ENCODE measurements at places on chromosomes 13 and 19.

GRCh38 chr19:46284635-46285034 is 12.2 kb upstream of the HIF3A start:
- DNase-seq = no peak

GRCh38 chr19:4508698-4509097 is 9.6 kb downstream of the PLIN4 start:
- DNase-seq = no peak

DNA sequence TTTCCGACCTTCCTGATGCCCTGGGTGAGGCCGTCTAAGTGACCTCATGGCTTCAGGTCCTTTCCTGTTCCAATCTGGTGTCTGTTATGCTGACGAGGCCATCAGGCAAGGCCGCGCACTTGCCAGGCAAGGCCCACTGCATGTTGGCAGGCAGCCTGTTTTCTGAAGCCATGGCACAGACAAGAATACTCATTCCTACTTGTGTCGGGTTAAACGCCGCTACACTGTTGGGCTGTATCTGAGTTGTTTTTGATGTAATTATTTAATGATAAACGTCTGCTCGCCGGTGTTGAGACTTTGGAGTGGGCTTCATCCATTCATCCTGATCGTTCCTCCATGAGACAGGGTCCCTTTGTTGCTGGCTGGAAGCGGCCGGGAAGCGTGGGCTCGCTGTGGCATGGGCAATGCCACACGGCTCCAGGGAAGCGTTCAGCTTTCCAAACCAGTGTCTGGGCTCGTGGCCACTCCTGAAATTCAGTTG is 92.1 kb downstream of the ATP11A start:
- no peak for DNase-seq

DNA sequence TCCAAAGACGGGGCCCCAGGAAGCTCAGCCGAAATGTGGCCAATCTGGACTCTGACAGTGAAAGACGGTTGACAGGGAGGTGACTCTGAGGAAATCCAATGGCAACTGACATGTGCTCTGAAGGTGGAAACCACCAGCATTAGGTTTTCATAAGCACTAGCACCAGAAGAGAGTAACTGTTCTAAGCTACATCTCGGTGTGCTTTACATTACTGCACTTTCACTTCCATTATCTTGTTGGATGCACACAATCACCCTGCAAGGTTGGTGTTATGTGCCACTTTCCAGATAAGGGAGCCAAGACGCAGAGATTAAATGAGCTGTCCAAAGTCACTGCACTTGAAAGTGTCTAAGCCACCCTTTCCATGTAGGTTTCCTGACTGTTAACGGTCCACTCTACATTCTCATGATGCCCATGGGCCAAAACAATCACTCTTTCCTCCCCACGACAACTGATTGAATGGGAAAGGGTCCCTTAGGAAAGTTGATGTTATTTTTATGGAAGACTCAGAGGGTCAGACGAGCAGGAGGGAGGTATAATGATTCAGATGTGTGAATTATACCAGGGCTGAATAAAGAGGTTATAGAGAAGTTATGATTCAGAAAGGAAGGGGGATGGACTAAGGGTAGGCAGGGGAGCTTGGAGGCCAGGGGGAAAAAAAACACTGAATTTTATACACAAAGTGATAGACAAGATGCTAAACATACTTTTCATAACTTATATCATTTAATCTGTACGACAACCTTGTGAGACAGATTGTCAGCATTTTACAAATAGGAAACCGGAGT is 52.8 kb downstream of the RUBCNL start:
- DNase-seq = no peak

DNA sequence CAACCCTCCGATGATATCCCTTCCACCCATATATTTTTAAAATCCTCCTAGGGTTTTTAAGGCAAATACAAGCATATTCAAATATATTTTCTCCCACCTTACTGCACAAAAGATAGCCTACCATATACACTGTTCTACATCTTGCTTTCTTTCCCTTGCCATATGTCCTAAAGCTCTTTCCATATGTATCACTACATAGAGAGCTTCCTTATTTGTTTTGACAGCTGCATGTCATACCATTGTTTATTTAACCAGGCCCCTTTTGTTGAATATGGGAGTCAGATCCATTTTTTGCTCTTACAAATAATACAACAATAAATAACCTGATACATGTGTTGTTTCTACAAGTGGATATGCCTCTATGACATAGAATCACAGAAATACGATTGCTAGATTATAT is 32.8 kb upstream of the WDFY2 start:
- DNase-seq = no peak

DNA sequence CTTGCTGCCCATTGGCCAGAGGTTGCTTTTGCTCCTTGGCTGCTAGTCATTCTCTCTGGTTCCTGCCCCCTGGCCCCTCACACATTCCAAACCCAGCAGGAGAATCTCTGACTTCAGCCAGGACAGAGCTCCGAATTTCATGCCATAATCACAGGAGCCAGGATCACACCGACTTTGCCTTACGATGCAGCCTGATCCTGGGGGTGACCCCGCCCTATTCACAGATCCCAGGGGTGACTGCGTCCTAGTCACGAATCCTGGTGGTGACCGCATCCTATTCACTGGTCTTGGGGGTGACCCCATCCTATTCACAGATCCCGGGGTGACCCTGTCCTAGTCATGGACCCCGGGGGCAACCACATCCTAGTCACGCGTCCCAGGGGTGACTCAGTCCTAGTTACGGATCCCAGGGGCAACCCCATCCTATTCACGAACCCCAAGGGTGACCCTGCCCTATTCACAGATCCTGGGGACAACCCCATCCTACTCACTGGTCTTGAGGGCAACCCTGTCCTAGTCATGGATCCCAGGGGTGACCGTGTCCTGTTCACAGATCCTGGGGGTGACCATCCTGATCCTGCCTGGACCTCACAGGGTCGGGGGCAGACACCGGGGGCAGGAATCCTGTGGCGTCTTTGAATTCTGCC is 7.4 kb upstream of the TEX29 start:
- no peak for DNase-seq

DNA sequence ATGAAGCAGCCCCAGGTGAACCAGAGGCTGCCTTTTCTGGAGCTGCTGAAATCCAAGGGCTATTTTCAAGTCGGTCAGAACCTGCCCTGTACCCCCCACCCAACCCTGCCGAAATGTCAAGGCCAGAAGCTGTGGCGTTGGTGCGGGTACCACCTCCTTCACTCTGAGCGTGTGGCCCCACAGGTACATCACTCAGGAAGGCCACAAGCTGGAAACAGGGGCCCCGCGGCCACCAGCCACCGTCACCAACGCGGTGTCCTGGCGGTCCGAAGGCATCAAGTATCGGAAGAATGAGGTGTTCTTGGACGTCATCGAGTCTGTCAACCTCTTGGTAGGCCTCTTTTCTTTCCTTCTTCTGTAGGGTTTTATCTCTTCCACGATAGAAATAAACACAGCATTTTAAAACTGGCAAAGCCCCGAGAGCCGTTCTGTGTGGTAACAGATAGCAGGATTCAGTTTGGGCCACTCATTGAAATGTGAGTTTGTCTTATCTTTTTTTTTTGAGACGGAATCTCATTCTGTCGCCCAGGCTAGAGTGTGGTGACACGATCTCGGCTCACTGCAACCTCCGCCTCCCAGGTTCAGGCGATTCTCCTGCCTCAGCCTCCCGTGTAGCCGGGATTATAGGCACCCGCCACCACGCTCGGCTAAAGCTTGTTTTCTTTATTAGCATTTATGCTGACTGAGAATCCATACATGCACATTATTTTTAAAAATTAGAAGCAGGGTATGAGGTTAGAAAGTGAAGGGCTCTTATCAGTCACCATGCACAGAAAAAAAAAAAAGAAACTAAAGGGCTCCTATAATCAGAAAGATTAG is 11.3 kb downstream of the AP1M1 start:
- no peak for DNase-seq

- DNase-seq = no peak
Observed at GRCh38 chr13:85386424-85386823, 412.8 kb downstream of the SLITRK6 start.

GRCh38 chr13:112996671-112997091 is 27.7 kb downstream of the MCF2L start:
- DNase-seq = no peak

GRCh38 chr19:46426035-46426505 is 2.7 kb downstream of the PNMA8C start:
- DNase-seq = no peak

DNA sequence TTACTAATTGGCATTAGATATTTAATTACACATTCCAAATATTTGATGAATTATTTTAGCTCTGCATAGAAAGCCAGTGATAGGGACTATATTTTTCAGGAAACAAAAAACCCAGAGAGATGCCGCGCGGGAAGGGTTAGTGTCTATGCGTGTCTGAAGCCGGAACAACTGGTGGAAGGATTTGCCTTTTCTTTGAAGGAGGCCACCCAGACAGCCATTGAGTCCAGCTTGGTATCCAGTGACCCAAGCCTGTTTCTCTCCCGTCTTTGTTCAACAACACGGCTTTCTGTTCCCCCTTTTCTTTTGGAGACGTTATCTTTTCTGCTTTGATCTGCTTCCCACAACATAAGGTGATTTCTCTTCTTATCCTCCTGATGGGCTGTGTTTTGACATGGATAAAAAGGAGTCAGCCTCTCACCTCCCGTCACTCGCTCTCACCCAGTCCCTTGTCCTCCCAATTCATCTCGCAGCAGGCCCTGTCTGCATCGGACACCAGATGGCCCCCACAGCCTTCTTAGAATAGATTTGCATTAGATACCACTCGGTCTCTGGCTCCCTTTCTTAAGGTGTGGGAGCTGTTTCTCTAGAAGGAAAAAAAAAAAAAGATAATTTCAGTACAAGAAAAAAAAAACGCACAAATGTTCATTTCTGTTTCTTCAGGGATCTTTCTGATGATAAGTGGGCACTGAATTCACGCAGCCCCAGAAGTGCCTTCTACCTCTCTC is 361.8 kb downstream of the ZNF536 start:
- DNase-seq = no peak

- DNase-seq = no peak
Observed at GRCh38 chr13:23427342-23427843, 6.1 kb downstream of the SACS start.

DNA sequence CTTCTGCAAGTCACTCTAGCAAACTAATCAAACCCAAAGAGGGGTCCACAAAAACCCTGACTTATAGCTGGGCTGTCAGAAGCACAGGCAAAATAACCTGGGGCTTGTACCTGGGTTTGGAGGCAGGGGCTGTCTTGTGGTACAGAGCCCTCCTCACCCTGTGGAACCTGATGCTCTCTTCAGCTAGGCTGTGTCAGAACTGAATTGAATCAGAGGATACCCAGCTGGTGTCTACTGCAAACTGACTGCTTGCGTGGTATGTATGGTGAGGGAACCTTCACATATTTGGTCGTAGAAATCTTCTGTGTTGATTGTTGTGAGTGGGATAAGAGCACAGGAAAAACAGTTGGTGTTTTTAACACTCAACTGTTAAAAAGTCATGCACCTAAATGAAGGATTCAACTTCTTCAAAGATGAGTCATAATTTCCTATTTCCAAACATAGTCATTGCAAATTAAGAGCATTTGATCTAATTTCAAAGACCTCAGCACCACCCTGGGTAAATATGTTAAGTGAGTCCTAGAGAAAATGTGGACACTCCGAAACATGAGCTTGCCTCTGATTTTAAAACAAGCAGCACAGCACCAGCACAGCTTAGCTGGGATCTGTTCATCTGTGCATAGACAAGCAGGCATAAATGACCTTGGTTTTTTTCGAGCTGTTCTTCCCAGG is 840.2 kb downstream of the UQCRFS1 start:
- DNase-seq = no peak

- DNase-seq = no peak
Observed at GRCh38 chr19:2846180-2846894, 5.1 kb downstream of the ZNF555 start.

- no peak for DNase-seq
Observed at GRCh38 chr19:18437491-18438330, at the start of gene ISYNA1. Gene ISYNA1 (minus strand): TSS chr19:18438133. CDS start chr19:18437979, 154 bp downstream.

DNA sequence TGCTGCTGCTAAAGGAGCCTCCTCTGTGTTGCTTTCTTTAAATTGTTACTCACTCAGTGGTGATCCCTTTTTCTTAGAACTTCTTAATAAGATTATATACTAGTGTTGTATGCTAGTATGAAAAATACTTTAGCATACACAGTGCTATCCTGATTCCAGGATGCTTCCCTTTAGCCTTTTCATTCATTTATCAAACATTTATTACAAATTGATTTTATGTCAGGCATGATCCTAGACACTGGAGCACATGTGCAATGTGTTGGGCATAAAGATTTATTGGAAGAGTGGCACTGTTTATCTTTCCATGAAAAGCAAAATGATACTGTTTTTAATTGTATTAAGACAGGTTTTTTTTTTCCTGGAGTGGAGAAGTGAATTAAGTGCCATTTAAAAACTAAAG is 249.6 kb downstream of the GPC5 start:
- no peak for DNase-seq
